ENCODE measurements at places on chromosomes 12 and 14. TPM values are rescaled to one million over a fixed set of nuclear protein-coding genes. Genes with fewer than 3 reads are reported as not detected.

Gene TAMALIN
- total RNA-seq = 6.8 TPM

Gene SPX
- 1.1 TPM for total RNA-seq

Gene PPM1H
- total RNA-seq = 9.6 TPM

Gene FGD4
- total RNA-seq = 2.8 TPM

Gene TRIP11
- 25.0 TPM for total RNA-seq

Gene CISTR
- not detected for total RNA-seq

- H3K27ac ChIP-seq = no peak overlapping the region
- DNase-seq = no peak
- no peaks in the 10 kb centered on the region for H3K4me1 ChIP-seq
- no peaks in the 10 kb centered on the region for H3K36me3 ChIP-seq
These were observed 43.9 kb upstream of the ABCC9 start for GRCh38 chr12:21985155-21985554.

DNA sequence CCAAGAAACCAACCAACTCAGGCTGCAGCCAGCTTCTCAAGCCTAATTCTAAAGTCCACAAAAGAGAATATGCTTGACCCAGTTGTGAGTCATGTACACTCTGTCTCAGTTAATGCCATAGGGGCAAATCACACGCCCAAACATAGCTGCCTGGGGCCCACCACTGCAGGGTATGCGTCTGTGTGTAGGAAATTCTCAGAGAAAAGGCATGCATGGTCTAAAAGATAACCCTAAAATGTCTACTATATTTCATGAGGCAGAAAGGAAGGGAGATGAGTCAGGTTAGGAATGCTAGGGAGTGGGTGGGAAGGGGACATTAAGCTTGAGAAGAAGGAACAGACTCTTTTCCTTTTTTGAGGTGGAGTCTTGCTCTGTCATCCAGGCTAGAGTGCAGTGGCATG is 22.3 kb upstream of the SPTLC2 start:
- H3K36me3 ChIP-seq = no peaks in the 10 kb centered on the region
- no peaks in the 10 kb centered on the region for H3K27me3 ChIP-seq
- peaks cover 9% of the 10 kb centered on the region for H3K4me1 ChIP-seq
- peak overlapping the region; percentile 66 for H3K27ac ChIP-seq
- H3K4me3 ChIP-seq = no peak overlapping the region

- H3K27ac ChIP-seq = no peak overlapping the region
- DNase-seq = no peak
- no peaks in the 10 kb centered on the region for H3K27me3 ChIP-seq
- no peaks in the 10 kb centered on the region for H3K4me1 ChIP-seq
These were observed 276.2 kb downstream of the EMP1 start for GRCh38 chr12:13472690-13473089.

- H3K4me3 ChIP-seq = no peak overlapping the region
- H3K27me3 ChIP-seq = peaks cover 9% of the 10 kb centered on the region
- no peak overlapping the region for H3K27ac ChIP-seq
- no peaks in the 10 kb centered on the region for H3K36me3 ChIP-seq
These were observed 445.4 kb upstream of the OR4E1 start for GRCh38 chr14:22118899-22119477.

DNA sequence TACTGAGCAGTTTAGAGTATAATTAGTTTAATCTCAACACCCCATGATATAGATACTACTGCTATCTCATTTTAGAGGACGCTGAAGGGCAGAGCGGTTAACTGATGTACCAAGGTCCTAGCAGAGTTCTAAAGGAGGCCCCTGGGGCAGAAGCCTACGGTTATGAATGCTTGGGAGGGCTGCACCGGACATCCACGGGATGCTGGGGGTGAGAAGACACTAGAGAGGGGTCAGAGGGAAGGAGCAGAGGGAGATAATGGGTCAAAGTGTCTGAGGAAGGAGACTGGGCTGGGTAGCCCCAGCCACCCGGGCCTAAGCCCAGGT is 1.6 kb upstream of the ACTR6 start:
- H3K27ac ChIP-seq = no peak overlapping the region
- H3K4me3 ChIP-seq = peak overlapping the region; percentile 55
- no peaks in the 10 kb centered on the region for H3K36me3 ChIP-seq
- peaks cover 14% of the 10 kb centered on the region for H3K4me1 ChIP-seq

DNA sequence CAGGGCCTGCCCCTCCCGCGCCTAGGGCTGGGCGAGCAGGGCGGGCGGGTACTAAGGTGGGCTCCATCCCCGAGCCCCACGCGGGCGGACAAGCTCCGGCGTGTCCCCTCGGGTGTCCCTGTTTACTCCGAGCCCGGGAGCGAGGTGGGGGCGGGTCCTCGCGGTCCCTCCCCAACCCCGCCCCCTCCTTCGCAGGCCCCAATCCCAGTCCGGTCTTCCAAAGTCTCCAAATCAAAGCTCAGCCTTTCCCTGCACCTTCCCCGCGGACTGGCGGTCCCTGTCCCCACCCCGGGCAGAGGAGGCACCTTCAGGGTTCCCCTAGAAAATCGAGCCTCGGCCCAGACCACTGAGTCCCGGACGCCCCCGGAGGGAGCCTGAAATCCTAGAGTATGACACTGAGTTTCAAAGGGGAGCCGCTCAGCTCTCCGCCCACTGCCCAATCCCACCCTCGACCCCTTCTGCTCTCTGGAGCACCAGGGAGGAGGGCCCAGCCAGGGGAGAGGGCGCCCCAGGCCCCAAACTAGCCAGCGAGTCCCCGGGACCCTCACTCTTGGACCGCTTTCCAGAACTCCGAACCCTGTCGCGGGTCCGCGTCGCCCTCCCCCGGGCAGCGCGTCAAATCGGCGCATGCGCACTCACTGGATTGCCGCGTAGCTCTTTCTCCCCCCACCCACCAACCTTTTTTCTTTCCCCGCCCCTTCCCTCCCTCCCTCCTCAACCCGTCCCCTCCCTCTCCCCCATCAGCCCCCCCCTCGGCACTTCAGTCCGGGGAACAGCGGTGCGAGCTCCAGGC is at the start of gene LRP1:
Gene LRP1 (plus strand): TSS at position 758 of the 793 bp plus-strand sequence. CDS start 482 bp downstream, outside the sequence.
- DNase-seq = peak; percentile 90
- peaks cover 37% of the 10 kb centered on the region for H3K4me1 ChIP-seq
- peak within 1 kb of the TSS; percentile 65 for H3K4me3 ChIP-seq
- H3K36me3 ChIP-seq = peaks cover 14% of the 10 kb centered on the region
- H3K27ac ChIP-seq = peak within 1 kb of the TSS; percentile 36

GRCh38 chr14:96705422-96706092 is 91.6 kb upstream of the VRK1 start:
- DNase-seq = no peak
- H3K4me1 ChIP-seq = no peaks in the 10 kb centered on the region
- no peaks in the 10 kb centered on the region for H3K36me3 ChIP-seq
- no peak overlapping the region for H3K4me3 ChIP-seq
- peaks cover 11% of the 10 kb centered on the region for H3K27me3 ChIP-seq

DNA sequence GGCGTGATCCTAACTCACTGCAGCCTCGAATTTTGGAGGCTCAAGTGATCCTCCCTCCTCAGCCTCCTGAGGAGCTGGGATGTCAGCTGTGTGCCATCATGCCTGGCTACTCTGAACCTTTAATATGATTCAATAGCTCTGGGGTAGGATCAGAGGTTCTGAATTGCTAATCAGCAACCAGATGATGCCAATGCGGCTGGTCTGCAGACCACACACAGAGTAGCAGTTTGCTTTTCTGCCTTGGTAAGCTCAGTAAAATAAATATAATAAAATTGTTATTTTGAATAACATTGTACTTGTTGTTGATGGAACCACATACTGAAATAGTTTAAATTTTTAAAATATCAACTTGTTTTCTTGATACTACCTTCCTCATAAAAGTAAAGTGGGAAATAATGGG is 86.6 kb downstream of the NTN4 start:
- H3K4me3 ChIP-seq = no peak overlapping the region
- H3K4me1 ChIP-seq = peaks cover 66% of the 10 kb centered on the region
- H3K27me3 ChIP-seq = no peaks in the 10 kb centered on the region
- DNase-seq = peak; percentile 61
- H3K36me3 ChIP-seq = peaks cover 10% of the 10 kb centered on the region

DNA sequence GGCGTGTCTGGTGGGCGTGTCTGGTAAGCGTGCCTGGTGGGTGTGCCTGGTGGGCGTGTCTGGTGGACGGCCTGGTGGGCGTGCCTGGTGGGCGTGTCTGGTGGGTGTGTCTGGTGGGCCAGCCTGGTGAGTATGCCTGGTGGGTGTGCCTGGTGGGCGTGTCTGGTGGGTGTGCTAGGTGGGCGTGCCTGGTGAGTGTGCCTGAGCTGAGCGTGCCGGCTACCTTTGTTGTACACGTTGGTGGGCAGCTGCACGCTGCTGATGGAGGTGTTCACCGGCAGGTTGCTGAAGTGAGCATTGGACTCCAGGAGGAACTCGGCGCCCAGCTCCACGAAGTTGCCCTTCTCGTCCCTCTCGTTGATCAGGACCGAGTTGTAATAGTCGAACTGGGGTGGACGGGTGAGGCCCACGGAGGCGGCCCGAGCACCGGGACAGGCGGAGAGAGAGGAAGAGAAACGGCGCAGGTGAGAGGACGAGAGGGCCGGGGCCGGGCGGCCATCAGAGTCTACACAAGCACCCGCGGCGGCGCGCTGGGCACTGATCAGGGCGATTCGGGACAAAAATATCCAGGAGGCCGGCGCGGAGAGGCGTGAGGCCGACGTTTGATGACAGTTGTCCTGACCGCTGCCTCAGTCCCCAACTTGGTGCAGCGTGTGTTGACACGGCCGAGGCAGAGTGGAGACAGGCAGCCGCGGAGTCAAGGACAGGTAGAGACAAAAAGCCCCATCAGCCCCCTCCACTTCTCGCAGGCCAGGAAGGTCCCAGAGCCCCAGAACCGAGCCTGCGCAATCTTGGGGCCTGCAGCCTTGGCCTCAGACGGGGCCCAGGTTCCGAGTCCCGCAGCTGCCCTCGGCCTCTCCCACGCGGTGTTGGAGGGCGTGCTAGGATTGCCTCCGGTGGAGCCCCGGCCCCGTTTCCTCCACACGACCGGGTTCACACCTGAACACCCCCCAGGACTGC is 10.5 kb downstream of the CACNA2D4 start:
- no peak for DNase-seq
- peaks cover 8% of the 10 kb centered on the region for H3K4me1 ChIP-seq
- H3K4me3 ChIP-seq = no peak overlapping the region
- H3K36me3 ChIP-seq = no peaks in the 10 kb centered on the region
- no peak overlapping the region for H3K27ac ChIP-seq
- H3K27me3 ChIP-seq = no peaks in the 10 kb centered on the region

GRCh38 chr12:130372936-130373335 is 35.2 kb downstream of the PIWIL1 start:
- no peaks in the 10 kb centered on the region for H3K27me3 ChIP-seq
- H3K27ac ChIP-seq = no peak overlapping the region
- DNase-seq = no peak
- H3K4me3 ChIP-seq = no peak overlapping the region

- H3K27me3 ChIP-seq = no peaks in the 10 kb centered on the region
- H3K4me3 ChIP-seq = no peak overlapping the region
- no peaks in the 10 kb centered on the region for H3K36me3 ChIP-seq
- DNase-seq = no peak
- H3K4me1 ChIP-seq = no peaks in the 10 kb centered on the region
- no peak overlapping the region for H3K27ac ChIP-seq
These were observed 57.4 kb upstream of the KCNJ8 start for GRCh38 chr12:21831791-21832344.

DNA sequence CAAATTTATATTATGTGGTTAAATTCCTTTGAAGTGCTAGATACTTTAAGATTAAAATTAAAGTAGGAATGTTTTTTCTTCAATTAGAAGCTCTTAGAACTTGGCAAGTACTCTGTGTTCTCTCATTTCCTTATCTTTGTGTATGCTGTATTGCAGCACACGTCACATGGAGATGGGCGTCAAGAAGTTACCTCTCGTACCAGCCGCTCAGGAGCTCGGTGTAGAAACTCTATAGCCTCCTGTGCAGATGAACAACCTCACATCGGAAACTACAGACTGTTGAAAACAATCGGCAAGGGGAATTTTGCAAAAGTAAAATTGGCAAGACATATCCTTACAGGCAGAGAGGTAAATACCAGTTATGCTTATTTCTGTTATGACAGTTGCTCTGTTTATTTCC is 19.7 kb downstream of the MARK3 start:
- H3K4me3 ChIP-seq = no peak overlapping the region
- no peak overlapping the region for H3K27ac ChIP-seq
- DNase-seq = no peak
- H3K27me3 ChIP-seq = no peaks in the 10 kb centered on the region
- peaks cover 25% of the 10 kb centered on the region for H3K4me1 ChIP-seq

DNA sequence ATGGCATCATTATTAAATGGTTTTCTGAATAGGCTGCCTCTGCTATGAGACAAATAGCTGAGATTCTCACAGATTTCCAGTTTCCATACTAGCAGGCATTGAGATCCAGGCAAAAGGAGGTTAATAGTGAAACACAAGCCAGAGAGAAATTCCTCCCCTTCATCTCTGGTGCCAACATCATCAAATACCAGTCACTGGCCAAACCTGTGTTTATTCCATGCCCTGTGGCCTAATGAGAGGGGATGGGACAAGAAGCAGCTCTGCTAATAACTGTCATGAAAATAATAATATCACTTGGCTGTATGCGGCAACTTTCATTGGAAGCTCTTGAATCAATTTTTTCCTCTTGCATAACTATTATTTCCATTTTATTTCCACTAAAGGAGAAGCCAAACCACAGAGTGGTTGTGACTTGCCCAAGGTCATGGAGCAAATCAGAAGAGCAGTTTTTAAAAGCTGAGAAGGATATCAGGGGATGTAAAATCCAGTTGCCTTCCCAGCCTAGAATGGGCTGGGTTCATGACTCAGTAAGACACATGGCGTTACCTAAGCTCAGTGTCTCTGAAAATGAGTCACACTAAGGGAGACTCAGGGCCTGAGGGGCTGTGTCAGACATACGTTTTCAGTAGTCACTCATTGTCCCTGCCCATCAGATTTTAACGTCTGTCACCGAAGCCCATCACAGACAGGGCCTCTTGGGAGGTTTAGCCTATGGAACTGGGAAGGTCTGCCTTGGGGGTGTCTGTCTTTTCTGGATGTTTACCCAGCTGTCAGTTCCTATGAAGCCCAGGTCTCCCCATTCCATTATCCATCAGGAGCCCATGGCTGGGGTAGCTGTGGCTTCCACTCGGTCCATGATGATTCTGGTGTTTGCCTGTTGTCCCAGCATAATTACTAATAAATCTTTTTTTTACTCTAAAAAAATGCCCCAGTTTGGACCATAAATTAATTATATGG is 208.8 kb upstream of the EEA1 start:
- no peak overlapping the region for H3K27ac ChIP-seq
- H3K4me1 ChIP-seq = peaks cover 20% of the 10 kb centered on the region
- DNase-seq = peak; percentile 12

DNA sequence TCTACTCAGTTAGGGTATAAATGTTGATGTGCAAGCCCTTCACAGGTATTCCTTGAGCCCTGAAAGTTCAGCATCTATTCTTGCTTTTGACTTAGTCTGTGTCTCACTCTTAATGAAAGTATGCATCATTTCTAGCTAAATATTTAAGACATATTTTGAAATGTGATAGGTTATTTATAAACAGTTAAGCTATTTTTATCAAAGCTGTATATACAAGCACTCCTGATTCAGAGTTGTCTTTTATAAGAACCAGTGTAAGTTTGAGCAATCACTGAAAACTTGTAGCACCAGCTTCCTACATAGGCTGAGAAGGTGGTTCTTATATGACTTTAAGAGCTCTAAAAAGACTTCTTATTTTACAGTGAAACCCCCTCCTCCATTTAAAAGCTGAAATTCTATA is 98.6 kb downstream of the MYF5 start:
- no peak overlapping the region for H3K27ac ChIP-seq
- H3K36me3 ChIP-seq = no peaks in the 10 kb centered on the region
- no peaks in the 10 kb centered on the region for H3K4me1 ChIP-seq
- no peaks in the 10 kb centered on the region for H3K27me3 ChIP-seq

Data from SJSA1 (cell line).